ENCODE measurements at places on chromosomes 6 and 20.

DNA sequence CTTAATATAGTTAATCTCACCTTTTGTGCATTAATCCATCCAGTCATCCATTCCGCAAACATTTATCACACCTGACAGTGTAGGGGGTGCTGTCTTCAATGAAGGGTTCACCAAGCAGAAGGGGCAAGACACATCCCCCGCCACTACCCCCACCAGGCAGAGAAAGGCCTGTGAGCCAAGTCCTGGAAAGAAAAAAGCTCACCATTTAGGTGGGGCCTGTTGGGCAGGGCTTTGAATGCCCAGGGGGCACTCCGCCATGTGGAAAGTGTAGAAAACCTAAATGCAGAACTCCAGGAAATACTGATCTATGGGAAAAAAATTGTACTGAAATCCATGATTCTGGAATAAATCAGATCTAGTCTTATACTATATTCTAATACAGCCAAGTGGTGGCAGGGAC is 4.8 kb upstream of the STX16 start:
- DNase-seq = no peak

DNA sequence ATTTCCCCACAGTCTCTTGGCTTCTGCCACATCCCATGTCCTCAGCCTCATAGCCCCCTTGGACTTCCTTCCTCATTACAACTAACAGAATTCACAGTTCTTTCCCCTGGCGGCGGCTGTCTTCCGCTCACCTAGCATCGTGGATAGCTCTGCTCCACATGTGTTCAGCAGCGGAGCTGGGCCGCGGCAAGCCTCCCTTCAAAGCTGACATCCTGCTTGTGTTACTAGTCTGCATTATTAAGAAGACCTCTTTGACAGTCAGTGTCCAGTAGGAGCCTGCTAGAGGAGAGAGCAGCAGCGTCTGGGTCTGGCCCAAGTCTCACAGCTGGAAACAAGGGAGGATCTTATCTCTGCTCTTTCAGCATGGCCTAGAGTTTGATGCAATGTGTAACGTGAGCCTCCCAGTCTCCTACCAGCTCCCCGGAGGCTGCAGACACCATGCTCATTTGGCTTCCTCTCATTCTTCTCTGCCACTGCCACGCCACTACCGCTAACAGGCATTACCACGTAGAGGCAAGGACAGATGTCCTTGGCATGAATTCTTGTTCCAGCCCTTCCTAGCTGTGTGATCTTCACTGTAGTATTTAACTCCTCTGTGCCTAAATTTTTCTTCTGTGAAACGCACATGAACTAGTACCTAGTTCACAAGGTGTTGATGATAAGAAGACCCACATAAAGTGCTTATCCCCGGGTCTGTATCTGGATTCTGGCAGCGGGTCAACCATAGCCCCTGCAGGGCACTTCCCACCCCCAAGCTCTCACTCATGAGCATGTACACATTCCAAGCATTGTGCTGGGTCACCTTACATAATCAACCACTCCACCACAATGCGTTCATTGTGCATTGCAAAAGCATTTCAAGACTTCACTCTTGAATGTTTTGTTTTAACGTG is 107.1 kb upstream of the BACH2 start:
- DNase-seq = peak; percentile 46

DNA sequence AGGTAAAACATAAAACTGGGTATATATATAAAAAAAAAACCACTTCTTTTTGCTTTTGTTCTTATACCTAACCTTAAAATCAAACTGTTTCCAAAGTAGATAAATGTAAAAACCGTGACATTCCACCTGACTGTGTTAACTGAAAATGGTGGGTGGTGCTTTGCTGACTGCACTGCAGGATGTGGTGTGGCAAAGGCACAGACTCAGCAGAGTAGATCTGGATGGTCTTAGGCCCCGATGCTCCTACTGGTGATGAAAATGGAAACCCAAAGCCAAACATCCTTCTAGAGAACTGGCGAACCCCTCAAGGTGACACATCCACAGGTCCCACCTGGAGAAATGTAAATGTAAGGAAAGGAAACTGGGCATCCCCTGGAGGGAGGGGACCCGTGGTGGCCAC is 8.9 kb downstream of the TGIF2 start:
- DNase-seq = no peak

DNA sequence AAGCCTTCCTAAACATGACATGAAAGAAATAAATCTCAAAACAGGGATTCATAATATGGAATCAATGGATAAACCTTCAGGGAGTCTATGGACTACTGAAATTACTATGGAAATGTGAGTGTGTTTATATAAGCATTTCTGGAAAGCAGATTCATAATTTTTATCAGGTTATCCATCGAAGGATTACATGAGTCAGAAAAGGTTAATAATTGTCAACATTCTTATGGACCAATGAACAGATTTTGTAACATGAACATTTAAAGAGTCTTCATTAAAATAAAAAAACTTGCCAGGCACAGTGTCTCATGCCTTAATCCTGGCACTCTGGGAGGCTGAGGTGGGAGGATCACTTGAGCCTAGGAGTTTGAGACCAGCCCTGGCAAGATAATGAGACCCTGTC is 84.8 kb downstream of the AHI1 start:
- DNase-seq = no peak

DNA sequence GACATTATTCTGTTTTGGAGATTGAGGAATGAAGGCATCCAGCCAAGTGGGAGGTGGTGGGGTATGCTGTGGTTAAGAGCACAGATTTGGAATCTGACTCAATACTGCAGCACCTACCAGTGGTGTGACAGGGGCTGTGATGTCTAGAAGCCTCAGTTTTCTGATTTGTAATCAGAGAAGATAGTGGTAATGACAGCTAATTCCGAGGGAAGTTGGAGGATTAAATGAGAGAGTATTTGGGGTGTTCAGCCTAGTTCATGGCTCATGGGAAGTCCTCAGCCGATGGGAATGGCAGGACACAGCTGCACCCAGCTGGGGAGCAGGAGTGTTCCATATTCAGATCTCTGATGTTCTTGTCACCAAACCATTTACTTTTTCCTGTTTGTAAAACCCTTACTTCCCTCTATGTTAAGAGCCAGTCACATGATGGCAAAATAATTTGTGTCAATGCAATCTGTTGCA is 9.3 kb downstream of the SLC9A8 start:
- DNase-seq = peak; percentile 43

DNA sequence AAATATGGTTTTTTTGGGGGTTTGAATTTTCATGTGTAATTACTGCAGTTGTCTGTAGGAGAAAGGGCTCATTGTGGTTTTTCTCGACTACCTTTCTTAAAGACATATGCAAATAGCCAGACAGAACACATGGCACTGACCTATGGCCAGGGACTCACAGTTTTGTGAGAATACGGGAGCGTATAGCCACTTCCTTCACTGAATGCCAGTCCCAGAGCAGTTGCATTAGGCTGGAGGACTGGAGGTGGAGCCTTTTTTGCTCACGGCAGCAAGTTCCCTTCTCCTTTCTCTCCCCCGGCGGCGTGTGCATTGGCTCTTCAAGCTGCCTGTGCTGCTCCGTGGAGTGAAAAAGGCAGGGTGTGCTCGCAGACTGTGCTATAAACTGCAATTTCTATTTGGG is 114.9 kb downstream of the AKAP7 start:
- DNase-seq = no peak

GRCh38 chr6:113636357-113636824 is 220.8 kb upstream of the MARCKS start:
- DNase-seq = no peak
